ENCODE measurements at places on chromosomes 11 and 22.

GRCh38 chr22:49774046-49774445, 53.6 kb downstream of the BRD1 start:
- no peak for DNase-seq

DNA sequence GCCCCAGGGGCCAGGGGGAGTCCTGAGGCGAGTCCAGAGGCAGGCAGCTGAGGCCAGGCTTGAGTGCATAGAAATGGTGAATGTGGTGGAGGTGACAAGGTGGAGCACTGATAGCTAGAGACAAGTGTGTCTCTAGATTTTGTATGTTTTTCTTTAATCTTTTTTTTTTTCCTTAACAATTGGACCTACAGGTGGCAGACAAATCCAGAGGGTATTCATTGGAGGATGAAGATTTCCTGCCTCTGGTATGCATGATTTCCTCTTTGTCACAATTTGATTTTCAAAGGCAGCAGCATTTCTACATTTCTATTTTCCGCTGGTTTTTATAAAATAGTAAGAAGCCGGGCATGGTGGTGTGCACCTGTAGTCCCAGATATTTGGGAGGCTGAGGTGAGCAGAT, 47.7 kb upstream of the DKK3 start:
- DNase-seq: no peak

- DNase-seq: no peak
These were observed 466.5 kb downstream of the FAM181B start for GRCh38 chr11:82267186-82267585.

- no peak for DNase-seq
These were observed 561.9 kb upstream of the ANO5 start for GRCh38 chr11:21630934-21631478.

DNA sequence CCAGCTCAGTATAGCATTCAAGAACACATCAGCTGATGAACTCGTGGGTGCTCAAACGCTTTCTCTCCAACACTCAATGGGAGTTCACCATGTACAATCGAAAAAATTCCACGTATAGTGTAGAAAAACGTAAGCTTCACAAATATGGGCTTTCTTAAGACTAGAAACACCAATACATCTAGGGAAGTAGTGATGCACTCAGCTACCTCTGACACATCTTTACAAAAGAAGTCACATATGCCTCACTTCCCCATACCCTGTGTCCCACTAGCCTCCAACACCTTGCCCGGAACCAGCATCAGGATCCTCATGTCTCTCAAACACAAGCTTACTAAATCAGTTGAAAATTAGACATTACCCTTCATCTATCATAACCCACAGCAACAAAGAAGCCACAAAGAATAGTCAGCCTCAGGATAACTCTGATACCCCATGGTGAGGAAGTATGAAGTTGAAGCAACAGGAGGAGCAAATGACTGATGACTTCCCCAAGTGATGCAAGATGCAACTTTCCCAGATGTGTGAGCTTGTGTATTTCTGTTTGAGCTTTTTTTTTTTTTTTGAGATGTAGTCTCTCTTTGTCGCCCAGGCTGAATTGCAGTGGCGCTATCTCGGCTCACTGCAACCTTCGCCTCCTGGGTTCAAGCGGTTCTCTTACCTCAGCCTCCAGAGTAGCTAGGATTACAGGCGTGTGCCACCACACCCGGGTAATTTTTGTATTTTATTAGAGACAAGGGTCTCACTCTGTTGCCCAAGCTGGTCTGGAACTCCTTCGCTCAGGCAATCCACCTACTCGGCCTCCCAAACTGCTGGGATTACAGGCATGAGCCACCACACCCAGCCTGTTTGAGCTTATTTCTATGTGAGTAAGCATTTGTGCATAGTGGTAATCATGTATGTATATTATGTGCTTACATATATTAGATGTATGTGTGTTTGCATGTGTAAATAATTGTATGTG, 8.5 kb upstream of the DENND5A start:
- no peak for DNase-seq

DNA sequence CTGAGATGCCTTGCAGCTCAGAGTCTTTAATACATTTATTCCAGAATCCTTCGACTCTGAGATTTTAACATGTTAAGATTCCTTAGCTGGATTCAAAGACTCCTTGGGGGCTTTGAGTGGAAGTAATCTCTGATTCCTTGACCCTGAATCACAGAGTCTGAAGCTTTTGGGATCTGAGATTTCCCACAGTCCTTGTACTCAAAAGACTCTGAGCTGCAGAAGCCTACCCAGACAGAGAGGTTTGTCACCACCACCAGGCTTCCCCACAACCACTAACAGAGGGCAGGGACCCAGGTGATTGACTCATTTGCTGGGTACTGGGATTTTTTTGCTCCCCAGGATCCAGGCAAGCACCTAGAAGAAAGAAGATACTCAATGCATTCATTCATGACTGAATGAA, 1.4 kb upstream of the SERPINH1 start:
- no peak for DNase-seq
